ENCODE measurements at places on chromosomes 7 and 10.

DNA sequence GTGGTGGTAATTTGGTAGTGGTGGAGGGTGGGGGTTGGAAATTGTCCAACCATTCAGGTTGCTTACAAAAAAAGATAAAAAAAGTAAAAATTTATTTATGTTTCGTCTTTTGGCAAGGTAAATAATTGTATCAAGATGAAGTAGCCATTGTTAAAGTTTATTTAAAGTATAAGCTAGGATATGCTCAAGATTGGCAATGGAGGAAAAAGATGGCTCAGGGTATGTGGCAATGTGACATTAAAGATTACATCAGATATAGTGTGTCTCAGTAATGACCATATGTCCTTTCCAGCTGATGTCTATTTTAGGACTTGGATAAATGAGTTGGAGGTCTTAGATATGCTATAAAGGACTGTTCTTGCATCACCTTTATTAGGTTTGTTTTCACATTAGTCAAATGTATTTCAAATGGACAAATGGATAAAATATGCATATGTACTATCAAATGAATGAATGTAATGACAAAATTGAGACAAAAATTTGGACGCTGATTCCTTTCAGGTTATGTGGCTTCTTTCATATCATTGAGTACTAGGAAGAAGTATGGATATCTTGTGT lies 60.9 kb downstream of the ST7 start:
- DNase-seq: no peak

DNA sequence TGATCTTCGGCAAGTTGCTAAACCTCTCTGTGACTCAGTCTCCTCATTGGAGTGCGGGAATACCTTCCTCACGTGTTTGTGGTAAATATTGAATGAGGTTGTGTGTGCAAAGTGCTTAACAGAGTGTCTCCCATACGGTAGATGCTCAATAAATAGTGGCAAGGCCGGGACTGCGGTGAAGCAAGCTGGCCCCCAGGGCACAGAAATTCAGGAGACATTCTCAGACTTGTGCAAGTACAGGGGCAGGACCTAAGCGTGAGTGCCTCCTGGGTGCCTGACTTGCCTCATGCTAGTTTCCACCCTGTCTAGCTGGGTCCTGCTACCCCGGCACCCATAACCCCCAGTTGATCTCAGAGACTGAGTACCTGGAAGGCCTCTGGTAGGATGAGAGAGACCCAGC lies 97.8 kb downstream of the CDH23 start:
- DNase-seq: no peak

- no peak for DNase-seq
These were observed 213.1 kb downstream of the ELFN1 start for GRCh38 chr7:1883031-1883761.

DNA sequence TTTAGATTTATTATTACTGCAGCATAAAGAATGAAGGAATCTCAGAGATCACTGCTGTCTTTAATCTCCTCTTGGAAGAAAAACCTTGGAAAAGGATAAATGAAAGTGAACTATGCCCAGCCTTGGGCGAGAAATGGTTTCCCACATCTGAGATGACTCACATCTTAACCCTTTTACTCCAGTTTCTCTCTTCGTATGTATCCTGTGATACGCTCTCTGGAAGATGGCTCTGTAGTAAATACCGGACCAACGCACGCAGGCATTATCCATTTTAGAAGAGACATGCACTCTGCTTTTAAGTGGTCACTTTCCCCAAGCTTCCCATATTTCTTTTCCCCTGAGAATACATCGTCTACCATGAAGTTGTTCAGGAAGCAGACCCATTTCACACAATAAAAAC lies 207.3 kb upstream of the BMPER start:
- no peak for DNase-seq

- DNase-seq: no peak
These were observed 49.6 kb downstream of the TES start for GRCh38 chr7:116259871-116260440.

GRCh38 chr10:37736120-37736519 lies 121.3 kb downstream of the ZNF248 start:
- no peak for DNase-seq

DNA sequence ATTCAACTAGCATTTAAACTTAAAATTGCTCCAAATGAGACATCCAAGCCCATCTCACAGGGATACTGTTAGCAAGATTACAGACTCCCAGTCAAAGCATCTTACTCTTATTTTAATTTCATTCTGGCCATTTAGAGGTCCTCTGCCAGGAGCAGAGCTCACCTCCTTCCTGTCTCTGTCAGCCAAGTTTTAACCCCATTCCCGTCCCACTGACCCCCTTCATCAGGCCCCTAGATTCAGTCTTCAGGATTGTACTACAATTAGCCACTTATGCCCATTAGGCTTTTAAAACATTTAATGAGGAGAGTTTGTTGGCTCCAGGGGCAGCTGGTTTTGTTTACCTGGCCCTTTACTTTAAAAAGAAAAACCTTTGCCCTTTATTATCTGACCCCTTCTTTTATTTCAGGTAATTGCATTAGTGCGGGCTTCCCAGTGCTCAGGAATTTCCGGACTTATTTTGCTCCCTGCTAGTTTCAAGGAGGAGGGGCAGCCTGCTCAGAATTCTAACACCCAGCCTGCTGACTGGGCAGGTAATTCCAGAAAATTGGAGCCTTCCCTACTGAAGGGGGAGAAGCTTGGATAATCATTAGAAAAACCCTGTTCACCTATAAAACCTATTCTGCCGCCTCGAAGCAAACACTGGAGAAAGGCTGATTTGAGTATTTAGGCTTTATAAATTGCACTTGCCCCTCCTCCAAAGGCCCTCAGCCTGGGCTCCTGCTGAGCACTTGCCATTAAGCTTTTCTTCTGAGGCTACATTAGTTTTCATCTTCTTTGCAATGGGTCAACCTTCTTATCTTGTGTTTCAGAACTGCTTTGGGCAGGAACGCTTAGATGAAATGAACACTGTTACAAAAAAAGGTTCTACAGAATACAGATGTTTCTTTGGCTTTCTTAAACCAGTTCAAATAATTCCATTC lies 200.5 kb upstream of the HPS1 start:
- DNase-seq: no peak

GRCh38 chr10:83536426-83536825 lies 602.9 kb upstream of the GHITM start:
- DNase-seq: no peak

DNA sequence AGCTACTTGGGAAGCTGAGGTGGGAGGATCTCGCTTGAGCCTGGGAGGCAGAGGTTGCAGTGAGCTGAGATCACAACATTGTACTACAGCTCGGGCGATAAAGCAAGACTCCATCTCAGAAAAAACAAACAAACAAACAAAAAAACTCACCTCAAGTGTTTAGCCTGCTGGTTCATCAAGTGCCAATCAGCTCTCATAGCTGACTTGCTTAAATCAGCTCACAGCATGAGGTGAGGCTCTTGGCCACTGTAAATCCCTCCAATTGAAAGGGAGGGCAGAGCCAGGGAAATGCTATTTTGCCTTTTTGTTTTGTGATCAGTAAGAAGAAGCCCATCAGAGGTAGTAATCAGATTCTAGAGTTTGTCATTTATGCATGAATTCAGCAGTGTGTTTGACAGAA lies 112.3 kb downstream of the RAB11FIP2 start:
- no peak for DNase-seq

DNA sequence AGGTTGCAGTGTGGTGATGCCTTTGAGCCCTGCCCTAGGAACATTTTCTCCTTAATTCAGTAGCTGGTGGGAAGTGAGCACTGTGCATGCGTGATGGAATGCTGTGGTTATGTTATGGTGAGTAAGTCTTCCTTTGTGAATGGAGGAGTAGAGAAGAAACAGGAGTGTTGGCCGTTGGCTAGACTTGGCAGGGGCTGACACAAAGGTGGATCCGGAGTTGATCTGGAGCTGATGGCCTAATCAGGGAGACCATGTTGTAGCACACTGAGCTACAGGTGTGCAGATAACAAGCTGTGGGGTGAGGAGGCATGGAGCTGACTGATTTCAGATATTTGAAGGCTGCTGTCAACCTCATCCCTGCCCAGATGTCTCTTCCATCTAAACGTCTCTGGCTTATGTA lies 122.3 kb downstream of the CNNM2 start:
- no peak for DNase-seq

- no peak for DNase-seq
These were observed 519.2 kb downstream of the TFEC start for GRCh38 chr7:115511330-115511729.

- DNase-seq: no peak
These were observed 210.6 kb downstream of the TNS3 start for GRCh38 chr7:47371317-47371716.

DNA sequence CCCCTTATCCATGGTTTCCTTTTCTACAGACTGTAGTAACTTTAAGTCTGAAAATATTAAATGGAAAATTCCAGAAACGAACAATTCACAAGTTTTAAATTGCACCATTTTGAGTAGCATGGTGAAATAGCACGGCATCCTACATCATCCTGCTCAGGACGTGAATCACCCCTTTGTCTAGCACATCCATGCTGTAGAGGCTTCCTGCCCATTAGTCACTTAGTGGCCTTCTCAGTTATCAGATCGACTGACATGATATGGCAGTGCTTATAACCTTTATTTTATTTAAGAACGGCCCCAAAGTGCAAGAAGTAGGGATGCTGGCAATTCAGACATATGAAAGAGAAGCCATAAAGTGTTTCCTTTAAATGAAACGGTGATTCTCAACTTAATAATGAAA lies 82.7 kb downstream of the CPXM2 start:
- DNase-seq: no peak

DNA sequence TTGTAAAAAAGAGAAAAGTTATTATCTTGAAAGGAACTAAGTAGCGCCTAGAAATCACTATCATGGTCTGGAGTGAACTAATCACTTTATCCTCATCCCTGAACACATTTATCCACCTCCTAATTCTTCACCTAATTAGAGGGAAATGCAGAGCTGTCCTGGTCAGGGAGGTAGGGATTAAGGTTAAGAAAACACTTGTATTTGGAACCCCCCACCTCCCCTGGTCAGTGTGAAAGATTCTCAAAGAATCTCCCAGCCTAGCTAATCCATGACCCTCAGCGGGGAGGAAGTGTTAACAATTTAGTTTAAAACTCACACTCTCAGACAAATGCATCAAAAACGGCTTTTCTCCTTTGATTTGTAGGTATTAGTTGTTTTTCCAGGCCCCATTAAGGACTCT lies 83.8 kb downstream of the FAM204A start:
- DNase-seq: no peak

- no peak for DNase-seq
These were observed 24.0 kb downstream of the TMEM176A start for GRCh38 chr7:150824379-150825177.

DNA sequence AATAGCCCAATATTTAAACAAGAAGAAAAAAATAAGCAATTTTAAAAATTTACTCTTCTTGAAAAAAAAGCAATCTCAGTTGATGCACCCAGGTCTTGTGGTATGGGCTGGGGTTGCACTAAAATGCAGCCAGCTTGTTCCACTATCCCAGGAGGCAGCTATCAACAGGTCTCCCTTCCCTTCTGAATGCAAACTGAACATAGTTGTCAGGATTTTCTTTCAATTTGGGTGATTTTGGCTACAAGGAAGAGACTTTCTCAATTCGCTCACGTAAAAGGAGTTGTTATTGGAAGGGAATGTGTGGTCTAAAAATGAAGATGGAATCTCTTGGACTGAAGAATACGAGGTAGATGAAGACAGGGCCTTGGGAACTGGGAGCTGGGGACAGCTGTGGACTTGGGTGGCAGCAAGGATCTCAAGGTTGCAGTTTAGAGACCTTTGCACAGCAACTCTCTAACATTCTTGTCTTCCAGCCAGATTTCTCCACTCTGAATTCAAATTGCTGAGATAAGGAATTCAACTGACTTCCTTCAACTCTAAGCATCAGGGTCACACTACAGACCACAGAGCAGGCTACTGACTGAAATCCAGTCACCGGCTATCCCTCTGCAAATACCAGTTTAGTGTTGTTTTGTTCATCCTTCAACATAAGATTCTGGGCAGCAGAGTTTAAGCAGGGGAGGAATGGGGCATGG lies 3.1 kb upstream of the TMEM26 start:
- DNase-seq: no peak

DNA sequence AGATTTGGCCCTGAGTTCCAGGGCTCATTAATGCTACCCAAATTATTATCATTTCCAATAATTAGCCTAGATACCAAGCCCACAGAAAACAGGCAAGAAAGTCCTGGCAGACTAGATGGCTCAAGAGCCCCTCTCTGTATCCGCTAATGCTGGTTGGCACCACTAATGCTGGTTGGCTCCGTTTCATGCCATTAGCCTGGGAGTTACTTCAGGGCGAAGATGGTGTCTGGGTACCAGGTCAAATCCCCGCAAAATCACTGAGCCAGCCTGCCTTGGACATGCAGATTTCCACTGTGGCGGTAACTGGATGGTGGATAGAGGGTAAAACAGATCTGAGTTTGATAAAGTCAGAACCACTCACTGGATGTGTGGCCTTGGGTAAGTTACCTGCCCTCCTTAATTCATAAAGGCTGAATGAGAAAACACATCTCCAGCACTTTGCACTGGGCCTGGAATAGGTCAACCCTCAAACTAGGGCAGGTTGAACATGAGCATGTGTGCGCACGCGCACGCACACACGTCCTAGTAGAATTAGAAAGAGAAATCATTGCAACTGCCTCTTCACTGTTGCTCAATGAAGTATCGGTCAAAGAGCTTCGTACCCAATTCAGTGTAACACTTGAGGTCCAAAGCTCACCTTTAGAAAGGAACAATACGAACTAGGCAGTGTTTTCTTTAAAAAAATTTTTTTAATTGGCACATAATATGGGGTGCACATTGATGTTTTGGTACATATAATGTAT lies 91.5 kb downstream of the PRPF18 start:
- DNase-seq: no peak

DNA sequence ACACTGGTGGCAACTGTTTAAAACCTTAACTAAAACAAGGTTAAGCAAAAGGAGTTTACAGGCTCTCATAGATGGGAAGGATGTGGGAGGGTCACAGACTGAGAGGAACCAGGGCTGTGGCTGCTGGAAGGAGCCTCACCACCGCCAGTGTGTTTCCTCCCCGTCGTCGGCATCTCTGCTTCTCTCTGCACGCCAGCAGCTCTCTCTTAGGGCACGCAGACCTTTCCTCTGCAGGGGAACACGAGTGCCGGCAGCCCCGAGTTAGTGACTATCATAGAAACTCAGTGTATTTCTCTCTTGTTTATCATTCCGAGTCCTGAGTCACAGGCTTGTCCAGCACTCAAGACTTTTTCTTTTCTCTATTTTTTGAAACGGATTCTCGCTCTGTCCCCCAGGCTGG lies 8.1 kb upstream of the SH2D4B start:
- no peak for DNase-seq

GRCh38 chr7:105268511-105269392 lies 120.0 kb downstream of the SRPK2 start:
- no peak for DNase-seq

GRCh38 chr10:119301397-119301796 lies 94.0 kb downstream of the GRK5 start:
- peak; percentile 33 for DNase-seq

DNA sequence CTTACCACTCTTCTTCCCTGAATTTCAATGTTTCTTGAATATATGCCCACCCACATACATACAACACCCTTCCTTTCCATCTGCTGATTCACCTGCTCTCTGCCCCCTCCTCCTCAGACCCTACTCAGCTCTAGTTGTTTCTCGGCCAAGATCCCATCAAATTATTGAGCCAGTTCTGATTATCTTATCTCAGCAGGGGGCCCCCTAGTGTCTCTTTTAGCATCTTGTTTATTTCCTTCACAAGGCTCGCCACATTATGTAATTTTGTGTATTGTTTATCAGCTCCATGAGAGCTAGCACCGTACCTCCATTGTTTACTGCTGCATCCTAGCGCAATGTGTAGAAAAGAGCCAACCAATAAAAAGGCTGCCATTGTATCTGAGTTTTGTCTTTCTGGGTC lies 71.9 kb downstream of the FAM13C start:
- DNase-seq: no peak
